ENCODE measurements at places on chromosomes 11 and 22. TPM values are rescaled to one million over a fixed set of nuclear protein-coding genes. Genes with fewer than 3 reads are reported as not detected.

RAG2 gene
- total RNA-seq: not detected

CDC42BPG gene
- total RNA-seq: 0.33 TPM

GLB1L2 gene
- 0.22 TPM for total RNA-seq

ZNF215 gene
- total RNA-seq: 1.5 TPM

P4HA3 gene
- total RNA-seq: not detected

OTOG gene
- total RNA-seq: not detected

CALCA gene
- not detected for total RNA-seq

C1QTNF4 gene
- 0.86 TPM for total RNA-seq

BLID gene
- total RNA-seq: 1.1 TPM

MS4A7 gene
- total RNA-seq: 16.0 TPM

OR56A1 gene
- total RNA-seq: not detected

VWCE gene
- 0.94 TPM for total RNA-seq

OR52N4 gene
- not detected for total RNA-seq

FAT3 gene
- total RNA-seq: 0.33 TPM

RAB38 gene
- 1.4 TPM for total RNA-seq

PLAAT4 gene
- 18.2 TPM for total RNA-seq

SMC1B gene
- not detected for total RNA-seq

ZBTB16 gene
- total RNA-seq: 65.5 TPM

NFAM1 gene
- 3.5 TPM for total RNA-seq

XPNPEP3 gene
- total RNA-seq: 12.5 TPM

TREH gene
- not detected for total RNA-seq

NEFH gene
- 0.22 TPM for total RNA-seq

TSPAN32 gene
- total RNA-seq: 2.6 TPM

PACSIN3 gene
- total RNA-seq: 107 TPM

DDI1 gene
- total RNA-seq: not detected

RNF169 gene
- 10.6 TPM for total RNA-seq

CD248 gene
- 10.7 TPM for total RNA-seq

RIBC2 gene
- total RNA-seq: not detected

YPEL4 gene
- total RNA-seq: 0.55 TPM

PANX3 gene
- not detected for total RNA-seq

KCTD14 gene
- 3.6 TPM for total RNA-seq

OR2AT4 gene
- not detected for total RNA-seq

GGTLC2 gene
- not detected for total RNA-seq

MAJIN gene
- not detected for total RNA-seq

MS4A3 gene
- not detected for total RNA-seq

OR52E6 gene
- total RNA-seq: not detected

C11orf52 gene
- total RNA-seq: 8.3 TPM

KCNQ1OT1 gene
- total RNA-seq: 0.37 TPM

NCR3LG1 gene
- 2.0 TPM for total RNA-seq

MMP1 gene
- not detected for total RNA-seq

ANO5 gene
- 38.7 TPM for total RNA-seq

VPREB1 gene
- total RNA-seq: not detected

FAM227A gene
- total RNA-seq: 0.70 TPM

IRAG1 gene
- total RNA-seq: 10.9 TPM

SCT gene
- total RNA-seq: not detected

OR8A1 gene
- total RNA-seq: not detected

MMP8 gene
- 0.41 TPM for total RNA-seq
